ENCODE measurements at places on chromosomes 2 and 18.
A peak's percentile ranks its signal among the peaks of the same experiment; 100 is the strongest.

DNA sequence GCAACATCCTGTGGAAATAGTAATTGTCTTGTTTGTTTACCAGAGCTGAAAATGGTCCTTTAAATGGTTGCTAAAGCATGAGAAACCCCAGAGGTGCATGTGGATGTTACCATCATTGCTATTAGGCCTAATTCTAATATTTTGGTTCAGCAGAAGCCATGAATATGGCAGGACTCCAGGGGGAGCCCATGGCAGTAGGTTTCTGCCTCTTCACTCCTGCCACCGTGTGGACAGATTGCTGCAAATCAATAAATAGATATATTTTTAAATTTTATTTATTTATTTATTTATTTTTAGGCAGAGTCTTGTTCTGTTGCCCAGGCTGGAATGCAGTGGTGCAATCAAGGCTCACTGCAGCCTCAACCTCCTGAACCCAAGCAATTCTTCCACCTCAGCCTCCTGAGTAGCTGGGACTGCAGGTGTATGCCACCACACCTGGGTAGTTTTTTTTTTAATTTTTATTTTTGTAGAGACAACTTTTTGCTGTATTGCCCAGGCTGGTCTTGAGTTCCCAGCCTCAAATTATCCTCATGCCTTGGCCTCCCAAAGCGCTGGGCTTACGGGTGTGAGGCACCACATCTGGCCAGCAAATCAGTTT is 54.9 kb upstream of the CAPN13 start:
- peak; percentile 3 for DNase-seq

- DNase-seq = no peak
Observed at GRCh38 chr2:129762386-129763189, 216.9 kb upstream of the RAB6C start.

- no peak for DNase-seq
Observed at GRCh38 chr2:140154271-140154670, 1374.1 kb upstream of the NXPH2 start.

GRCh38 chr2:159774370-159774990 is 23.5 kb downstream of the CD302 start:
- no peak for DNase-seq

GRCh38 chr2:164523726-164524125 is 97.6 kb downstream of the GRB14 start:
- no peak for DNase-seq

GRCh38 chr2:101818531-101819451 is 121.3 kb downstream of the MAP4K4 start:
- DNase-seq = no peak

GRCh38 chr2:241689306-241689705 is 2.7 kb upstream of the DTYMK start:
- DNase-seq = peak; percentile 19

- no peak for DNase-seq
Observed at GRCh38 chr2:232367016-232367415, 11.5 kb upstream of the ALPP start.

GRCh38 chr18:39692367-39693015 is 2126.9 kb upstream of the CELF4 start:
- no peak for DNase-seq

DNA sequence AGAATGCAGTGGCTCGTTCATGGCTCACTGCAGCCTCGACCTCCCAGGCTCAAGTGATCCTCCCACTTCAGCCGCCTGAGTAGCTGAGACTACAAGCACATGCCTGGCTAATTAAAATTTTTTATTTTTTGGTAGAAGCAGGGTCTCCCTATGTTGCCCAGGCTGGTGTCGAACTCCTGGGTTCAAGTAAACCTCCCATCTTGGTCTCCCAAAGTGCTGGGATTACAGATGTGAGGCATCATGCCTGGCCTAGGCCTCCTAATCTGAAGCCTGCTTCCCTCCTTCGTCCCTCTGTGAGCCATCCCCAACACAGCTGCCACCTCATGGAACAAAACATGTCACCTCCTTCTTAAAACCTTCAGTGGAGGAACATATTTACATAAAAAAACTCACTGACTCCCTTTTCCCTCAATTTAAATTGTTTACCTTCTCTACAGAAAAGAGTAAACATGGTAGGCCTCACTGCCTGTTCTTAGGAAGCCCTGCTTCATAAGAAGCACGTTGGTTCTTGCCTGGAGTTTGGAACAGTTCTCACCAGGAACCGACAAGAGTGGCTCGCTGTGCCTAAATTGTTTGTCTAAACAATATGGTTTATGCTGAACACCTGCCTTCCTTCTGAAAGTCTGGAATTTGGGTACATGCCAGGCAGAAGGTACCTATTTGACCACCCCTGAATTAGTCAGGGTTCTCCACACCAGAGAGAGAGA is 12.1 kb upstream of the RHOB start:
- DNase-seq = no peak

- no peak for DNase-seq
Observed at GRCh38 chr18:22952525-22952924, 19.4 kb downstream of the RBBP8 start.

- no peak for DNase-seq
Observed at GRCh38 chr2:19635951-19636510, 265.8 kb downstream of the TTC32 start.

All from activated CD4-positive, alpha-beta T cell treated with anti-CD3 and anti-CD28 coated beads for 24 hours (primary cell).